ENCODE measurements at places on chromosomes 7 and 10.

DNA sequence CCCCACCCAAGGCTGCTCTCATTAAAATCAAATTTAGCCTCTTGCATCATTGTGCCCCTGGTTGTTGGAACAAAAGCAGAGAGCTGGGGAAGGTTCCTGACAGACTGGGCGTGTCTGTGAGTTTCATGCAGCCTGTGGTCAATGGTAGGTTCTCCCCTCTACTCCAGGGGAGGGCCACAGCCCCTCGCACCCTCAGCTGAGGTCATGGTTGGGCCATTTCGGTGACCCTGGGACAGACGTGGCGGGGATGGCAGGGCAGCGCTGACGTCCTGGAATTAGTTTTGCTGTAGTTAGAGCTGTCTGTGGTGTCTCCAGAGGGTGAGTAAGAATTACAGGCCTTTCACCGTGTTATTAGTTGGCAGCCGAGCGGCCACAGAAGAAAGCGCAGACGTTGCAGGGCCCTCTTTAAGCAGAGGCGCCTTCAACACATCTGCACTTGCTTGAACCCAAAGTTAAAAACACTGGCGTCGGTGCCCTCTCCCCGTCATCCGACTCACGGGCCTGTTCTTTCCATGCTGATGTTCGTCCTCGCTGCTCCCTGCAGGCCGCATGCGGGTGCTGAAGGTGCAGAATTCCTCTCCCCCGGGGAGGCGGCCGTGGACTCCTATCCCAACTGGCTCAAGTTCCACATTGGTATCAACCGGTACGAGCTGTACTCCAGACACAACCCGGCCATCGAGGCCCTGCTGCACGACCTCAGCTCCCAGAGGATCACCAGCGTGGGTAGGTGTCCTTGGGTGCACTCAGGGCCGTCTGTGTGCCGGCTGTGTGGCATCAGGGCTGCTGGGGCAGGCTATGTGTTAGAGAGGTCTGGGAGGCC is 2.8 kb downstream of the FAM20C start:
- DNase-seq: no peak

GRCh38 chr7:1357601-1358271 is 101.5 kb downstream of the MICALL2 start:
- DNase-seq: no peak

DNA sequence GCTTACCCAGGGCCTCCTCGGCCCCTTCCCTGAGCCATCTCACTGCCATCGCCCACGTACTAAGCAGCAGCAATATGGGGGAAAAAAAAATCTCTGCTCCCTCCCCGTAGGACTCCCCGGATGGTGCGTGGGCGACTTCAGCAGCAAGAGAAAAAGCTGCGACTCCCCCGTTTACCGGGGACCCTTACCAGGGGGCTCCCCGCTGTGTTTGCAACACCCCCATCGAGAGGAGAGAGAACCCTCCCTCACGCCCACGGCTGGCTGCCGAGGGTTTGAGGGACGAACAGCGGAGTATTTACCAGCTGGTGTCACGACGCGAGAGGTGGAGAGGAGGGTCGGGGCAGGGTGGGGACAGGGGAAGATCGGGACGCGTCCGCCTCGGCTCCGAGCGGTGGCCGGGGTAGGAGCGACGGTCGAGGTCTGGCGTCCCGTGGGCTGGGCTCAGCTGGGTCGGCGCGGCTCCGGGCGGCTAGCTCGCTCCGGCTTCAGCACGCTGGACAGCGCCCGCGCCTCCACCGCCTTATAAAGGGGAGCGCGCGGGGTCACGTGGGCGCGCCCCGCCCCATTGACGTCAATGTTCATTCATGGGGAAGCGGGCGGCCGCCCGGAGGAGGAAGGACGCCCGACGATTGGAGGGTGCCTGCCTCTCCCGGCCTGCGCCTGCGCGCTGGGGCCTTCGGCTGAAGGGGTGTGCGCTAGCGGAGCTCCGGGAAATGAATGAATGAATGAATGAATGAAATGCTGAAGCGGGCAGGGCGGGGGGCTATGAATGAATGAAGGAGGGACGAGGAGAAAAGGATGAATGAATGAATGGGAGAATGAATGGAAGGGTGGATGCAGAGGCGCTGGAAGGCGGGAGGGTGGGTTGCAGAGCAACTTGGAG is at the start of gene VGF:
Gene VGF, minus strand, starts transcription at position 495 of the 883 bp plus-strand sequence. CDS start 726 bp downstream, outside the sequence.
- DNase-seq: peak; percentile 59

DNA sequence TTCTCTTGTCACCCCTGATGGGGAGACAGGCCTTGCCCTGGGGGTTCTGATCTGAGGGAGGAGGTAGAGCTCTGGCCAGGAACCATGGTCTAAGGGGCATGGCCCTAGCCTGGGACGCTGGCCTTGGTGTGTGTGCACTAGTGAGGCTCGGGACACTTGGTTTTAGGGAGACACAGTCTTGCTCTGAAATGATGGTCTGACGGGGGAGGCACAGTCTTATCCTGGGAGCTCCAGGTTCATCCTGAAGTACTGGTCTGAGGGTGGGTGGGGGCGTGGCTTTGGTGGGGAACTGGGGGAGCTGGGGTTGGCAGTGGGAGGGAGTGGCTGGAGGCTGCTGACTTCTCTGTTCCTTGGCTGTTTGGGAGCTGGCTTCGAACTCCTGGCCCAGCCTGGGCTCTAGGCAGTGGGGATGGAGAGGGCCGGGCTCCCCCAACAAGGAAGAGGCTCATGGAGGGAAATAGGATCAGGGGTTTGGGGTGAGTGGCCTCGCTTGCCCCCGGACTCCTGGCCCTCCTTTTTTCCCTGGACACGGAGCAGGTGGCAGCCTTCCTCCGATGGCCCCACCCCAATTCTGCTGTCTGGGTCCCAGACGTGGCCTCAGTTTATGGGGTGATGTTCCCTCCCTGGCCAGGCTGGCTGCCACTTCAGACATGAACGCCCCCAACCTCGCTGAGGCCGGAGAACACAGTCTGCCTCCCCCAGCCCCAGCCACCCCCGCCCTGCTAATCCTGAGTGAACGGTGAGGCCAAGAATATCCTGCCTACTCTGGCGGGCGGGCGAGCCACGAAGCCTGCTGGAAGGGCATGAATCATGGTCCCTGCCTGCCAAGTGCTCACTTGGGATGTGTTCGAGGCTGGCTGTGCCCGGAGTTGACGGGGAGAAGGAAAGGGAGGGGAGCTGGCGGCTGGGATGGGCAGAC is 43.5 kb downstream of the TMEM270 start:
- no peak for DNase-seq

GRCh38 chr10:79983286-79983909 is 34.5 kb upstream of the SFTPD start:
- DNase-seq: no peak

- no peak for DNase-seq
Measured at GRCh38 chr7:78090616-78091015, 292.0 kb downstream of the PHTF2 start.

GRCh38 chr7:118114175-118114574 is 69.8 kb upstream of the LSM8 start:
- no peak for DNase-seq

DNA sequence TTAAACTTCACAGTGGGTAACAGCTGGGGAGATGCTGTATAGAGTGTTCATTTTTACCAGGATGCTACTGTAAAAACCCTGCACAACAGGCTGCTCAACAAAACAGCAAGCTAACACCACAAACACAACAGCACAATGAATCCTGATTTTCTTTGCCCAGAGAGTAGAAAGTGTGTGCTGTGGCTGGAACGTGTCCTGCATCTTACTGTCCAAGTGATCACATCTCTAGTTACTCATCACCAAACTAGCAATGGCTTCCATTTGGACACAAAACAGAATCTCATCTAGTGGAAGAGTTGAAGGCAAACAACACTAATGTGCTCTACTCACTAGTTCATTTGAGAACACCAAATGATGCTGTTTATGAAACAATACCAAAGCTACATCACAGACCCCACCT is 121.2 kb downstream of the SLC25A13 start:
- DNase-seq: no peak

DNA sequence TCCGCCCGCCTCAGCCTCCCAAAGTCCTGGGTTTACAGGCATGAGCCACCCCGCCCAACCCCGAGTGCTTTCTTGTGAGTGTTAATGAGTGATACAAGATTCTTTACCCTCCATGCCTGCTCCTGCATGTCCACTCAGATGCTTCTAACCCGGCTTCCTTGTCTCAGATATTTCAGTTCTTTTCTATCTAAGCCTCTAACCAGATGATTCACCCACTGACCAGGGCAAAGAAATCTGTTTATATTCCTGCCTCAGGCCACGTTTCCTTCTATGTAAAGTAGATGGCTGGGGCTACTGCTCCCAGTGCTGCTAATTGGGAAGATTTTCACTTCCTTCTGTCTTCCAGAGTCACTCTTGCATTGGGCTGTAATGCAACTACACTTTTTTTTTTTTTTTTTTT is 395.1 kb upstream of the ANKRD30A start:
- DNase-seq: no peak

DNA sequence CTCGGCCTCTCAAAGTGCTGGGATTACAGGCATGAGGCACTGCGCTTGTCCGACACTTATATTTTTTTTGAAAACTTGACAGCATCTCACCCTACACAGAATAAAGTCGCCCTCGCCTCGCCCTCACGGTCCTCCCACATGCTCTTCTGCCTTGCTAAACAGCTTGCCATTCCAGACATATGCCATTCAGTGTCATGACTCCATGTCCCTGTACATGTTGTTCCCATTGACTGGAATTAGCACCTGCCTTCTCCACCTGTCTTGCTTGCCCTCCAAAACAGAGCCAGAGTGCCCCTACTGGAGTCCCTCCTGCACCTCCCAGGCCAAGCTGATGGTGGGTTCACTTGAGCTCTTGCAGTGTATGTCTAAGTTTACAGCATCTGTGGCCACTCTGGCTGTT is 6.2 kb downstream of the NIPSNAP2 start:
- DNase-seq: no peak

- no peak for DNase-seq
Measured at GRCh38 chr10:119737823-119738222, 12.0 kb downstream of the INPP5F start.

DNA sequence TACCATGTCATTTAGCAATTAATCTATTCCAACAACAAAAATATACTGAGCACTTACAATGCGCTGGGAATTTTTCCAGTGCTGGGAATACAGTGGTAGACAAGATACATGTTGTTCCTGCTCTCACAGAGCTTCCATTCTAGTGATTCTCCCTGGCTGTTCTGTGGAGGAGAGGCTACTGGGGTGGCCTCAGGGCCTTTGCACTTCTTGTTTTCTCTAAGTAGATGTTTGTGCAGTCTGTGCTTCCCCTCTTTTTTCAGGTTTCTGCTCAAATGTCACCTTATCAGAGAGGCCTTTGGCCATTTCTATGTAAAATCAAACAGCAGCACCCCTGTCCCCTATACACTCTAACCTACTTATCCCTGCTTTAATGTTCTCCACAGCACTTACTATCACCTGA is 24.7 kb downstream of the OSBPL3 start:
- DNase-seq: no peak

DNA sequence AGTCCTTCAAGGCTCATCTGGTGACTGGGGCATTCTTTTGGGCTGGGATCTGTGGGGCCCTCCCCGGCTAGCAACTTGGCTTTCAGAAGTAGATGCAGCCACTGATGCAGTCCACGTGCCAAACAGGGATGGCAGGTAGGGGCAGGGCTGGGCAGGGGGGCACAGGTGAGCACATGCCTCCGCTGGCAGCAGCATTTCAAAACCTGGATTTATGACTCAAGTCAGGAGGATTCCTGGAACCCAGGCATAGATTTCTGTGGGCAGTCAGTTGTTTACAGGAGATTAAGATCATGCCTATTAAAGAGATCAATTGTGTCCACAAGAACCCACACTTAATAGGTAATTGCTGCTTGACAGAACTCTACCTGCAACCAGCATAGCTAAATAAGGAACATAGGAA is 839 bp upstream of the HABP2 start:
- no peak for DNase-seq

- no peak for DNase-seq
Measured at GRCh38 chr10:66910671-66911070, 15.2 kb upstream of the LRRTM3 start.

- DNase-seq: no peak
Measured at GRCh38 chr10:109504401-109504800, 418.9 kb downstream of the XPNPEP1 start.

DNA sequence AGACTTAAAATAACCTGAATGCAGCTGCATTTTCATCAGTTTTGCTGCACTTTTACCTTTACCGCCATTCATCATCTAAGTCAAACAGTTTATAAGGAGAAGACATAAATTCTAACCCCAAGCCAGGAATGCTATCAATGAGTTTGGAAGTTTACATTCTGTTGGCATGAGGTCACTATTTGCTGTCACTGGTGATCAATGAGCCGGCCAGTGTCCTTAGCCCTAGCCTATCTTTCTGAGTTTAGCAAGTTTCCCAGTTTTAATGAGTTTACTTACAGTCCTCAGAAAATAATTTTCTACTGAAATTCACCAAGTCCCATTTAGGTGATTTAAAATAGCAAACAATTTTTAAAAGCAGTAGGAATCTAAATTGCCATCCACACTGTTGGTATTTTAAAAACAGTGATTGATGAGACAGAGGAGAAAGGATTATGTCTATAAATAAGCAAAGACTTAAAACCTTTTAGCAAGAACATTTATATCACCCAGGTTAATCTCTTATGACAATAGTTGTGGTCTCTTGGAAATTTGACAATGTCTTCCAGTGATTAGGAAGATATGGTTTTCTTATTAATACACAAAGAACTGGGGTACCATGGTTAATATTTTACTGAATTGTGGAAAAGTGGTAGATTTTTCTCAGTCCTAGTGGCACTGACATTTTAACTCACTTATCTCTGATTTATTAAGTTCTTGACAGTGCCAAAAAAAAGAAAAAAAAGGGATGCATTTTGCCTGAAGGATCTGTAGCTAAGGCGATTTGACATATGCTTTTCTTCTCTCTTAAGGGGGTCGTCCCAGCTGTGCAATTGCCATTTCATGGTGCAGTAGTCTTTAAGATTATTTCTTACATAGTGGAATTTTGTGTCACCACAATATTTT is 443.4 kb upstream of the ANKRD30A start:
- DNase-seq: no peak

DNA sequence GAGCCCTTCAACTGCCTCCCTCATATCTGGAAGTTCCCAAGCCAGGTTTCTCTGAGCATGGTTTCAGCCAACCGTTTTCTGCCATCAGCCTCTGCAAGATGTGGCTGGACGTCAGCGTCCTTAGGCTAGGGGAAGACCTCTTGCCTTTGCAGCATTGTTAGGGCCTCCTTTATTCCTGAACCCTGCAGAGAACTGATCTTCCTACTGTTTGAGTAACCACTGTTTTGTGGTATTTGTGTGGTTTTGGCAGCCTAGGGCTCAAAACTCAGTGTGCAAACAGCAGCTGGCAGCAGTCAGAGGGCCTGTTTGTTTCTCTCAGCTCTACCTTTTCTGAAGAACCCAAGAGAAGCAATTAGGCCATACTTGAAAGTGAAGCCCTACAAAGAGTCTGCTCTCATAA is 83.4 kb upstream of the SEMA3E start:
- peak; percentile 47 for DNase-seq

- DNase-seq: no peak
Measured at GRCh38 chr10:73819081-73819480, 7.7 kb upstream of the NDST2 start.

- no peak for DNase-seq
Measured at GRCh38 chr7:32169228-32169627, 99.0 kb upstream of the PDE1C start.

Data from brain pericyte (primary cell).